Kidney epithelial cell (primary cell): ENCODE measurements at places on chromosomes 2 and 18. TPM values are rescaled to one million over a fixed set of nuclear protein-coding genes. Genes with fewer than 3 reads are reported as not detected.

The IL36G gene
- not detected in 2 replicates for total RNA-seq

The FSIP2 gene
- total RNA-seq: 0.75 and 0.96 TPM in 2 replicates

The TUBB8B gene
- not detected in 2 replicates for total RNA-seq

The SIX2 gene
- 0.27 and 0.96 TPM in 2 replicates for total RNA-seq

The POU3F3 gene
- total RNA-seq: 18.2 and 19.0 TPM in 2 replicates

The CRYGD gene
- not detected in 2 replicates for total RNA-seq

The DSEL gene
- total RNA-seq: 7.1 TPM in 2 replicates

The VSNL1 gene
- 0.13 TPM in 1 of 2 replicates, not detected in the other for total RNA-seq

The TEX44 gene
- total RNA-seq: not detected in 2 replicates

The DHRS9 gene
- not detected in 2 replicates for total RNA-seq

The RFX8 gene
- total RNA-seq: 0.25 and 3.3 TPM in 2 replicates

The LONRF2 gene
- total RNA-seq: 3.3 and 4.1 TPM in 2 replicates

The CD8B2 gene
- total RNA-seq: not detected in 2 replicates

The RPIA gene
- total RNA-seq: 8.9 and 9.7 TPM in 2 replicates

The GAREM1 gene
- 2.9 and 3.8 TPM in 2 replicates for total RNA-seq

The AGPS gene
- 26.1 and 50.7 TPM in 2 replicates for total RNA-seq
